ENCODE measurements at places on chromosomes 11 and 22.

GRCh38 chr11:3356858-3357257 lies 22.1 kb downstream of the ZNF195 start:
- DNase-seq, result no peak

DNA sequence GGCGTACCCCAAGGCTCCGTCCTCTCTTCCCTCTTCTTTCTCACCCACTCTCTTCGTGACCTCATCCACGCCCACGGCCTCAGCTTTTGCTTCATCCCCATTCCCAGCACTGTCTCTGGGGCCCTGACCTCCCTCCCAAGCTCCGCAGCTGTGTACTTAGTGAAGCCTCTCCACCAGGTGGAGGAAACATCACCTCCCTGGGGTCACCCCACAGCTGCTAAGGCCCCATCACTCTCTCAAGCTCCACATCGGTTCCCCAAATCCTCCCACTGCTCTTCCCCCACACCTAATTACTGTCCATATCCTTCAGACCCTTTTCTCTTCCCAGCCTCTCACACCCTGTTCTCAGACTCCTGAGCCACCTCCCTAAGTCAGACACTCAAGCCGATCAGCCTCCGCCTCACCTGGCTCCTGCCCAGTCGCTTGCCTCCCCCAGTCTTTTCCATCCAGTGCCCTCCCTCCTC lies 7.9 kb upstream of the SYT7 start:
- DNase-seq, result no peak

DNA sequence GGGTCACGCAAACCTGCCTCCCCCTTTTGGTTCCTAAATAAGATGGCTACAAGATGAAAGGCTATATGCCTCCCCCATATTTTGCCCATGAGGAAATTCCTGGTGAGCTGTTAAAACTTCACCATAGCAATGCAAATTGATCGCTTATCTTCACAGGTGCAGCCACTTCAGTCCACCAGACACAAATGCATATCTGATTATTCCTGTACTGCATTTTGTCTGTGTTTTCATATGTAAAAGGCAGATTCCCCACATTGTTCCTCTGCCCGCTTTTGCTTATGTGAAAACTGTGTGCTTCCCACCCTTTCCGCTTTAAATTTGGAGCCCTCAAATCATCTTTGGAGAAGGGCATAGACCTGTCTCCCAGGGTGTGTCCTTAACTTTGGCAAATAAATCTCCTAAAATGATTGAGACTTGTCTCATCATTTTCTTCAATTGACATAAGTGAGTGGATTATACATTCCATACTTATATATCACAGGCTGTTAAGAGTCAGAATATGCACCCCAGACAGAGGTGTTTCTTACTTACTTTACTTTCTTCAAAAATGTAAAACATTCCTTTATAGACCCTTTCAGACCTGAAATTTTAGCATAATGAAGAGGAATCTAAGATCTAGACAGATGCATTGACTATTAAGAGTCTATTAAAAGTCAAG lies 116.4 kb downstream of the CASP12 start:
- DNase-seq, result no peak

DNA sequence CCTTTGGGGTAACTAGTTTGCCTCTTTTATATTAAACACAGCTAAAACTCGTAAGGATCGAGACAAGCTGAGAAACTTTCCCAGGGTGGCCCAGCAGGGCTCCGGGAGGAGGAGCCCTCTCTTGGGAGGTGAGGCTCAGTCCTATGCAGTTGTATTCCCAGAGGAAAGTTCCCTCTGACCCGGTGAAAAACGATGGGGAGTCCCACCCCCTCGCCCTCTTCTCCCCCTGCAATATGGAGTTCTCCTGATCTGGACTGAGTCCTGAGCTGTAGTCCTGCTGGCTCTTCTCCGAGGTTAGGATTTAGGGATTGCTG lies 1.3 kb downstream of the NTM start:
- DNase-seq, result no peak

DNA sequence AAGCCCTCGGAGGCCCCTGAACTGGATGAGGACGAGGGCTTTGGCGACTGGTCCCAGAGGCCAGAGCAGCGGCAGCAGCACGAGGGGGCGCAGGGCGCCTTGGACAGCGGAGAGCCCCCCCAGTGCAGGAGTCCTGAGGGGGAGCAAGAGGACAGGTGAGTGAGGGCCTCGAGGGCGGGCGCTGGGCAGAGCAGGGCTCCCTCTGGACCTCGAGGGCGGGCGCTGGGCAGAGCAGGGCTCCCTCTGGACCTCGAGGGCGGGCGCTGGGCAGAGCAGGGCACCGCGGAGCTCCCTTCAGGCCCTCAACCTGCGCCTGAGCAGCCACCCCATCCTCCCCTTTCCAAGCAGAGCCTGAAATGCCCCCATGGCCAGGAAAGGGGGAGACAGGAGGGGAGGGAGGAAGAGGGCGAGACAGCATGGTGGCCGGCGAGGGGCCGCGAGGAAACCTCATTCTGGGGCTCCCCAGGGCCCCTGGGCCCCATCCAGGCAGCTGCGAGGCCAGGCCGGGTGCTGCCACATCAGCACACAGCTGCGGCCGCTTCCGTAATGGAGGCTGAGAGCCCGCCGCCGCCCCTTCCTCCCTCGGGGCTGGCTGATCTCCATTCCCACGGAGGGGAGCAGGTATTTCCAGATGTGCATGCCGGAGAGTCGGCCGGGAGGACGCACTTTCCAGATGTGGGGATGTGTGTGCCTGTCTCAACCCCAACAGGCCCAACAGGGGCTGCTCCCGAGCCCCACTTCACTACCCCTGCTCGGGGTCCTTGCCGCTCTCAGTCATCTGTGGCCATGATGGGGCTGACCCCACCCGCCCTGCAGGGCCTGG lies 10.0 kb downstream of the PRR33 start:
- DNase-seq, result no peak

- no peak for DNase-seq
These were observed 673.3 kb downstream of the CNTN5 start for GRCh38 chr11:99693941-99694492.

DNA sequence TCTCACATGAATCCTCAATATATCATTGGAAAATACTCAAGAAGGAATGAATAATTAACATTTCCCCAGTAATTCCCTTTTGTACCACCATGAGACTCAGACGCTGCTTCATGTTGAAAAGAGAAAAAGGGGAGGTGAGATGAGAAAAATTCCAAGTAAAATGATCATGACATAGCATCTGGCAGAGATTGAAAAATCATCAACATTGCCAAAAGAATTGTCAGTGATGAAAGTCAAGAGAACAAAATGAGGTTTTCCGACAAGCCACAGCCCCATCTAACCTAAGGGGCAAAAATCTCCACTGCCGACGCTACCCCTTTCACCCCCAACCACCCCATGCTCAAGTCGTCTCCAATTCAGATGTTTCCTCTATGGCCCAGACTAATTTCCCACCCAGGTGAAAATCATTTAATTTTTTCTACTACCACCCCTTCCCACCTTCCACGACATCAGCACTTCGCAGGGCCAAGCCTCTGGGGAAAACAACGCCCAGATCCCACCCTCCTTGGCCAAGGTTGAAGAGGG lies 1.2 kb downstream of the RAB6A start:
- no peak for DNase-seq

DNA sequence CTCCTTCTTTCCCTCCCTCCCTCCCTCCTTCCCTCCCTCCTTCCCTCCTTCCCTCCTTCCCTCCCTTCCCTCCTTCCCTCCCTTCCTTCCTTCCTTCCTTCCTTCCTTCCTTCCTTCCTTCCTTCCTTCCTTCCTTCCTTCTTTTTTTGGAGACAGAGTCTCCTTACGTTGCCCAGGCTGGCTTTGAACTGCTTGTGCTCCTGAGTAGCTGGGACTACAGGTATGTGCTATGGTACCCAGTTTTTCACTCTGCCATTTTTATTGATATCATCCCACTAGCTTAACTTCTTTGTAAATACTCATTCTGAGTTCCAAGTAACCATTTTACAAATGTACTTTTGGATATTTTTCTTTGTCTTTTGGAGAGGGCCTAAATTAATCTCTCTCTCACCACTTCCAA lies 336.8 kb upstream of the DDI1 start:
- DNase-seq, result no peak

- DNase-seq, result no peak
These were observed 46.8 kb downstream of the EMSY start for GRCh38 chr11:76491644-76492043.

GRCh38 chr11:111526501-111526900 lies 11.9 kb downstream of the HOATZ start:
- peak; percentile 46 for DNase-seq

GRCh38 chr22:47601666-47602065 lies 839.2 kb downstream of the TBC1D22A start:
- no peak for DNase-seq

DNA sequence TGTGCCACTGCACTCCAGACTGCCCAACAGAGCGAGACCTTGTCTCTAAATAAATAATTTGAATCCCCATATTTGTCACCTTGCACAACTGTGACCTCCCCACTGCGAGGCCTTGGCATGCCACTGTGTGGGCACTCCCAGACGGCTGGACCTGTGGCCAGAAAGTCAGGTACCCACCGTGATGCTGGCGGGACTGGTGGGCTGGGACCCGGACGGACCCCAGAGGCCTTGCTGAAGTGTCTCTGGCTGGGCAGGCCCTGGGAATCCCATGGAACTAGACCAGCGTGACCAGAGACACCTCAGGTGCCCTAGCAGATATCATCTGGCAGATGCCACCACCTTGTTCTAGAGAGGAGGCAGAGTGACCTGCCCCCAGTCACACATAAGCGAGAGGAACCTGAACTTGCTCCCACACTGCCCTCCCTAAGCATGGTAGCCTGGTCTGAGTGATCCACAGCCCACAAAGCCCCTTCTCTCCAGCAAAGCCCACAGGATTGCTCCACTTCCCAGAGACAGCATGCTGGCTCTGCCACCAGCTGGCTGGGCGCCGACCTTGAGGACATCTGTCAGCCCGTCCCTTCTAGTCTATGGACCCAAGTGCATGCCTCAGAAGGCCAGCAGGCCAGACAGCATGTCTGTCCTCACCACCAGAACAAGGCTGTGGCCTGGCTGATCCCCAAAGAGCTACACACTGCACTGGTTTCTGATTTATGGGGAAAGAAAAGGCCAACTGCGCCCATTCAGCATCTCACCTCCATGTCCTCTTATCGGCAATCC lies 9.5 kb downstream of the MACROD1 start:
- DNase-seq, result no peak

DNA sequence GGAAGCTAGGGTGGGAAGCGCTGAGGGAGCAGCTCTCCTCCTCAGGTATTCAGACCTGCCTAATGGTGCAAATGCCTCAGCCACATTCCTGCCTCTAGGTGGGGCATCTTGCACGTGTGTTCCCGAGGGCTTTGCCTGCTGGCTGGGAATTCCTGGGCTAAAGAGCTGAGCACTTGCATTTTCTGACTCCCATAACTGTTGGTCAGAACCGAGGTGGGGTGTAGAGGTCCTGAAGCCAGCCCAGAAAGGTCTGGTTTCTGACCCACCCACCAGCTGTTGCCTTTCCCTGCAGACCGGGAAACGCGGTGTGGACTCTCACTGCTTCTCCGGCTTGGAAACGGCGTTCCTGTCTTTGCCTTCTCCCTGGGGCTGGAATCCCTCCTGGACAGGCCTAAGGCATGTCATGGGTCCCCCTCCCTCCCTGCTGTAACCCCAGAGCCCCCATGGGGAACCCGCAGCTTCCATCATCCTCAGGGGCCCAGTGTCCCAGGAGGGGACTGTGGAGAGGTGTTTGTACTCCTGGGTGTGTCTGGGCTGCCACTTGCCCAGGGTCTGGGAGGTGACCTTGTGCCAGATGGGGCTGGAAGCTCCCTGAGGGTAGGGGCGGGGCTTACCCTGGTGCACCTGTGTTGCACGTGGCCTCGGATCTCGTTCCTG lies 24.0 kb upstream of the SMIM38 start:
- DNase-seq, result no peak

- peak; percentile 18 for DNase-seq
These were observed 27.5 kb downstream of the DHCR7 start for GRCh38 chr11:71420455-71421241.

- no peak for DNase-seq
These were observed 80.2 kb downstream of the TBC1D22A start for GRCh38 chr22:46842606-46843005.

DNA sequence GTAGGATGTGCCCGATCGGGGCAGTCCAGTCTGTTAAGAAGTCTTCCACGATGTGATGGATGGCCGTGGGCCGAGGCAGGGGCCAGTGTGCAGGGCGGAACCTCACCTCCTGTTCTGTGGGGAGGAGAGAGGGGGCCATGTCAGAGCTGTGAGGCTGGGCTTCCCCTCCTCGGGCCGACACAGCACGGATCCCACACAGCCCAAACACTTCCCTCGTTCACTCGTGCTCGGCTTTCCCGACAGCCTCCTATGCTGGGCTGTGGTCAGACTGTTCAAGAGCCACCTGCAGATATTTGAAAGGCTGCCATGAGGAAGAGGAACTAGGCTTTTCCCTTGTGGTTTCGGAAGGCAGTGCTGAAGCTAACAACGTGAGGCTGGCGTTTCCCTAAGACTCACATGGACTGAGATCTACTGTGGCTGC lies 12.3 kb upstream of the TXN2 start:
- no peak for DNase-seq

DNA sequence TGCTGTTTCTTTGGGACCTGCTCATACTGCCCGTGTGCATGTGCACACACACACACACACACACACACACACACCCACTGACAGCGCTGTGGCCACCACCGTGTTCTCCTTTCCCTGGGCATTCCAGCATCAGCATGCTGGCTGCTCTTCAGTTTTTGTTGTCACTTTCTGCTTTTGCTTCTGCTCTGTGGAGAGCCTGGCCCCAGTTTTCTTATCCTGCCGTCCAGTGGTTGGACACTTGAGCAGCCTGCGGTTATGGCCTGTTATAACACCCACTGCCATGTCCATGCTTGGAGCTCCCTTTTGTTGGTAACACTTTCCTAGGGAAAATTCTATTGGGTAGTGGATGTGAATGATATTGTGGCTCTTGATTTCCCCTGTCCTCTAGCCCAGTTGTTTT lies 83.6 kb downstream of the OSBP2 start:
- no peak for DNase-seq

GRCh38 chr11:72066855-72067254 lies 13.5 kb downstream of the NUMA1 start:
- no peak for DNase-seq

DNA sequence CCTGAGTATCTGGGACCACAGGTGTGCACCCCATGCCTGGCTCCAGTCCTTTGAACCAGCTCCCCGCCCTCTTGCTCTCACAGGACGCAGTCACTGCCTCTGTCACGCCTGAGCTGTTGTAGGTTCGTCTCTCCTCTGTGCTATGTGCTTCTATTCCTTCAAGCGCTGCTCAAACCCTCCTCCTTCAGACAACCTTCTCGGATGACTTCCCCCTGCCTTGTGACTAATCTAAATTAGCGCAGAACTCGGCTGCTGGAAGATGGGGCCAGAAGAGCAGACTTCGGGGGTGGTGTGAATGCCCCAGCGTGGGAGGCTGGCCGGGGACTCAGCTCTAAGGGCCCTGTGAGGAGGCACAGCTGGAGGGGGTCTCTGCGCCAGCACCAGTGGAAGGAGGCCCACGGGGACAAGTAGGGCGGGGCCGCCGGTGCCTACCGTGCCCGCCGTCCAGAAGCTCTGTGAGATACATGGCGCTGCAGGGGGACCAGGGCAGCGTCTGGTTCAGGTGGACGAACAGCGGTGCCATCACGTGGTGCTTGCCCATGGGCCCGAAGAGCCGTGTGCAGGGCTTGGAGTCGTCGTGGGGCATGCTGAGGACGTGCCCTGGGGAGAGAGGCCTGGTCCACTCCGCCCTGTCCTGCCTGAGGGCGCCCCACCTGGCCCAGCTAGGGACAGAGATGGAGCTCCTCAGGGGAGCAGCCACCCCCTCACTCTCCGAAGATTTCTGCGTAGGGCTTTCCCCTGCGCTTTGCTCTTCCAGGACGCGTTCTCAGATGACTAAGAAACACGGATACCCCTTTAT lies 12.5 kb downstream of the ADAMTS8 start:
- no peak for DNase-seq

GRCh38 chr11:120028897-120029258 lies 109.0 kb downstream of the TRIM29 start:
- DNase-seq, result no peak

Data from activated CD4-positive, alpha-beta T cell treated with anti-CD3 and anti-CD28 coated beads, Interleukin-10, Interleukin-2, amounts not matched to agents 100 ng/mL and 50 ng/mL, durations not matched to agents 16 hours and 8 hours (primary cell).